Fibroblast of lung (primary cell): ENCODE measurements at places on chromosomes 4 and X.

DNA sequence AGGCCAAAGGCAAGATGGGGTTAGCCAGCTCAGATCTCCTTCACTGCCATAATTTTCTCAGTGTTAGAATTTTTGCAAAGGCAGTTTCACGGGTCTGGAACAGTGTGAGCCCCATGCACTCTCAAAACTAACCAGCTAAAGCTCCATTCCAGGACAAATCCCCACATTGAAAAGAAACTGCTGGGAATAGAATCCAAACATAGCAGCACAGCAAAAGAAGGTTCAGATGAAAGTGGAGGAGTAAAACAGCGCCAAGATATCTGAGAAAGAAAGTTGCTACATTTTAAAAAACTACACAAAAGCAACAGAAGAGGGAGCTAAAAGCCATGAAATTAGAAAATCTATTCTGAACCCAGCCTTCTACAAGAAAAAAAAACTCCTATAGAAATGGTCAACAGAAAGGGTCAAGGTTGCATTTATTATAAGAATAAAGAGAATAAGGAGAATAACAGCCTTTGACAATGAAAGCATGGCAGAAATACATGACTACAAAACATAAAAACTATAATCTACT is 39.6 kb upstream of the SLC7A3 start:
- DNase-seq = peak; percentile 36

DNA sequence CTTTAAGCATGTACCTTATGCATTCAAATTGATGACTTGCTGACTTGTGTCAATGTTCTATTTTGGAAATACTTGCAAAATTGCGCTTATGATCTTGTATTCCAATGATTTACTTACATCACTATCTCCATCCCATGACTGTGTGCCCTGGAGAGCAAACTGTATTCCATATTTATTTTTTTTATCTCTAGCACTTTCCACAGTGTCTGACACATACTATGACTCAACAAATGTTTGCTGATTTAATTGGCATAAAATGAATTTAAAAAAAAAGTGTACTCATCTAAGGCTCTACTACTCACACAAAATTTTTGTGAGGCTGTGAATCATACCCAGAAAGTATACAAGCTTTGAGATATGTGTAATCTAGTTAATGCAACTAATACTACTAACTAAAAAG is 1066.8 kb upstream of the ADGRL3 start:
- peak; percentile 79 for DNase-seq

DNA sequence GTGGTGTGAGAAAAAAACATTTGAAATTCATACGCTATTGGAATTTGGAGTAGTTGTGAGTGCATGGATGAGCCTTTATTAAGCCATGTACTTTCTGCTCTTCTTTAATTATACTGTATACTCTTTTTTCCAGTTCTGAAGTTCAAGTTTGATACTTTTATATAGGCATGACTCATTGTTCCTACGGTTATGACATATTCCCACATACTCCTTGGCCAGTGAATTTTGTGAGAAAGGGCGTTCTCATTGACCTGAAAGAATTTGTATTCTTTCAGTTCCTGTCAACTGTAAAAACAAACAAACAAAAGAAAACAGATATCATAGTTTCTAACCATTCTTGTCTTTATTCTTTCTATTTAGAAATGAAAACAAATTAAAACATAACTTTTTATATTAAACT is 407.3 kb downstream of the MAPK10 start:
- DNase-seq = peak; percentile 73

DNA sequence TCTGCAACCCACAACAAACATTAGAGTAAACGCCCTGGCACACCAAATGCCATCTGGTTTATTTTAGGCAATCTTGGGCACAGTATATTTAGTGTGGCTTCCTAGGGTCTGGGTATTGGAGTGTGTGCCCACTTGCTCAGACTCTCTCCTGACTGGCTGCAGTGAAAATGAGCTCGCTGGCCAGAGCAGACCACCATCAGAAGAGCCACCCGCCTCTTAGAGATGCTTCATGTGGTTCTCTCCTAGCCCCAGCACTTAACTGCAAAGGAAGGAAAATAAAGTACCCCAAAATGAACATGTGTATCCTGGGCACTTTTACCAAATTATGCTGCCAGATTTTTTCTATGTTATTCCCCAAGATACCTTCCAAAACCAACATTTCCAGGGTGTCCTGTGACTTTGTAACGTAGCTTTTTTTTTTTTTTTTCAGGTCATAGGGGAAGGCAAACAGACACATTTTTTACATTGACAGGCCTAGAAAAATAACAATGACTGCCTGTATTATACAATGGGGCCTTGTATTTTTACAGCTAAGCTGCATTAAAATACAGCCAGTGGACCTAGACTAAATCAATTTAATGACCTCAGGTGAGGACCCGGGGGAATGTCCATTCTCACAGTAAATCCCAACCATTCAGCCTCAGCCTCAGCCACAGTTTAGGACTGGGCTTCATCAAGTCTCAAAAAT is 193.7 kb downstream of the RASL11B start:
- peak; percentile 31 for DNase-seq

- DNase-seq = peak; percentile 82
Measured at GRCh38 chr4:24794916-24795665, at the start of gene SOD3. SOD3 (plus strand) TSS chr4:24795573; CDS start chr4:24799522, 3,949 bp downstream.

- no peak for DNase-seq
Measured at GRCh38 chrX:7485061-7485460, 337.1 kb upstream of the PUDP start.

DNA sequence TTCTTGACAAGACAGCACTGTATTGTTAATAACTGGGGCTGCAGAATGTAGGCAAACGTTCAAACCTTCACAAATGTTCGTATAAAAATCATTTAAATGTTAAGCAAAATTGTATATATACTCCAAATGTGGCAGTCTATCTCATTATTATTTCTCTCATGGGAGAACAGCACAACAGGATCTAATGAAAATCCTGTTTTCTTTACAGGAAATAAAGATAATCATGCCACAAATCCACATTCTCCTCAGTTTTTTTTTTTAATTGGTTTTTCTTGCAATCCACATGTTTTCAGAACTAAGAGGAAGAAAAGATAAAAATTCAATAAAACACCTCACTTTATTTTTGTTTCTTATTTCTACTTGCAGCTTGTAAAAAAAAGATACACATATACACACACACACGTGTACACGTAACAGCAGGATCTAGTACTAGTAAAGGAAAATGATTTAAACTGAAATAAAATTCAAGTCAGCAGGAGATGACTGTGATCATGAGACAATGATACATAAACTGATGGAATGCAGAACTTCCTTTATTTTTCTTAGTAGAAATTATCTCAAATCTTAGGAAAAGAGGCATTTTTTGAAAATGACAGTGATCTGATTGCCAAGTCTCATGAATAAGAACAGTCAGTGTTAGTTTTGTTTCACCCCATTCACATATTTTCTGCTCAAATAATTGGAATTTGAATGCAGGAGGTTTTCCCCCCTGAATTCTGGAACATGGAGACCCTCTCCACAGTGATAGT is 11.3 kb downstream of the APBB2 start:
- DNase-seq = peak; percentile 62

- DNase-seq = no peak
Measured at GRCh38 chr4:72394012-72394663, 174.9 kb downstream of the ADAMTS3 start.

GRCh38 chrX:15574017-15574416 is 26.7 kb downstream of the ACE2 start:
- DNase-seq = no peak

DNA sequence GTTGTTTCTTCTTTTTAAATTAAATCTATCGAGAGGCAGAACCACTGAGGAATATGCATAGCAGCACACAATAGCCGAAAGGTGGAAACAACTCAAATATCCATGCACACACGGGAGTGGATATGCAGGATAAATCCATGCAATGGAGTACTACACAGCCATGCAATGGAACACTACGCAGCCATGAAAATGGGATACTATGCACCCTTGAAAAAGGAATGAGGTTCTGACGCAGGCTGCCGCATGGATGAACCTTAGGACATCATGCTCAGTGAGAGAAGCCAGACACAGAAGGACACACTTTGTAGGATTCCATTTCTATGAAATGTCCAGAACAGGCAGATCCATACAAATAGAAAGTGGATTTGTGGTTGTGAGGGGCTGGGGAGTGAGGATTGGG is 18.4 kb upstream of the P2RY8 start:
- DNase-seq = no peak

GRCh38 chr4:140653718-140654494 is 85.1 kb upstream of the UCP1 start:
- peak; percentile 24 for DNase-seq

- no peak for DNase-seq
Measured at GRCh38 chr4:165379678-165380064, 863 bp downstream of the CPE start.

- DNase-seq = no peak
Measured at GRCh38 chrX:14029039-14029424, 660 bp downstream of the GEMIN8 start.

- no peak for DNase-seq
Measured at GRCh38 chrX:23271026-23271425, 63.6 kb upstream of the PTCHD1 start.

DNA sequence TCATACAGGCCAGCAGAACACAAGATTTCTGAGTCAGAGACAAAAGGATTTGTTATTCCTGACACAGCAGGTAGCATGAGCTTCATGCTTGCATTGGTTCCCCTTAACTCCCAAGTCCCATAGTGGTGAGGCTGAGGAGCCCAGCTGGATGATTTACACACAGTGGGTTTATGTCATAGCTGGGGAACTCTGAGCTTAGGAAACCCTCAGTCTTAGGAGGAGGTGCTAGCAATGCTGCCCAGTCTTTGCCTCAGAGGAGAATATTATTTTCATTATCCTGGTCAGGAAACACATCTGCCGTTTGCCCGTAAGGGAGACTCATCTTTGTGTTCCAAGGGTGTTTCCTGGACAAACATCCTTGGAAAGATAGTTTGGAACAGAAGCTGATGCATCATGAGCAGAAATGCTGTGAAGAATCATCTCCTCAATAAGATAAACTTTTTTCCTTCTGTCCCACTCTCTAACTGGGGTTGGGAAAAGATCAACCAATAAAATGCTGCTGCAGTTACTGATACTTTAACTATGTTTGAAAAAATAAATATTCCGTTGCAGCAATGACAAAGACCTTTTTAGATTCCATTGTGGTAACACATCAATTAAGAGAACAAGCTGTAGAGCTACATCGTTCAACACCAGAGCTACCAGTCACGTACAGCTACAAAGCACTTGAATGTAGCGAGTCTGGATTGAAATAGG is 146.8 kb downstream of the DCLK2 start:
- DNase-seq = peak; percentile 93

- peak; percentile 6 for DNase-seq
Measured at GRCh38 chr4:80831383-80832361, 198.8 kb upstream of the BMP3 start.

DNA sequence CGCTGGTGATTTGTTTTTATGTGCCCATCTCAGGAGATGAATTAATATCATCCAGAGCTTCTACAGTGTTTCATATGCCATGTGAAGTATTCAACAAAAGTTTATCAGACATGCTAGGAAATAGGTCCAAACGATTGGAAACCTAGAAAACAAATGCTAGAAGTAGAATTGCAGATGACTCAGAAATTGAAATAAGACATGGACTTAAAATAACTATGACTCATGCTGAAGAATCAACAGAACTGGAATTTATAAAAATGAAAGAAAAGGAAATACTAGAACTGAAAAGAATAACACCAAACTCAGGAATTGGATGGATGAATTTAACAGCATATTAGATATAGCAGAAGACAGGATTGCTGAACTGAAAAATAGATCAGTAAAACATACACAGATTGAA is 172.7 kb upstream of the GIMD1 start:
- DNase-seq = peak; percentile 63

DNA sequence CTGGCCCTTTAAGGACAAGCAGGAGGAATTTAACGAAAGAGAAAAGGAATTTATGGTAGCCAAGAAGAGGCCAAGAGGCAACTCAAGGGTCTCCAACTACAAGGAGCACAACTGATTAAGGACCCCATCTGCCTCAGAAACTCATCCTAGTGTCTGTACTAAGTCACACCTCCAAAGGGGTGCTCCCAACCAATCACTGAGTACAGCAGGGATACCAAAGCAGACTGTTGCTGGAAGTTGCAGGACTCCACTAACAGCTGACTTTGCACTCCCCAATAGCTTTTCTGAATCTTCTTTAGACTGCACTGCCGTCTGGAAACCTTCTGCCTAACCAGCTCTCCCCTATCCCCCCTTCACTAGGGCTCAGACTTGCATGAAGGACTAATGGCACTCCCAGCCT is 50.6 kb downstream of the ATP11C start:
- peak; percentile 20 for DNase-seq

DNA sequence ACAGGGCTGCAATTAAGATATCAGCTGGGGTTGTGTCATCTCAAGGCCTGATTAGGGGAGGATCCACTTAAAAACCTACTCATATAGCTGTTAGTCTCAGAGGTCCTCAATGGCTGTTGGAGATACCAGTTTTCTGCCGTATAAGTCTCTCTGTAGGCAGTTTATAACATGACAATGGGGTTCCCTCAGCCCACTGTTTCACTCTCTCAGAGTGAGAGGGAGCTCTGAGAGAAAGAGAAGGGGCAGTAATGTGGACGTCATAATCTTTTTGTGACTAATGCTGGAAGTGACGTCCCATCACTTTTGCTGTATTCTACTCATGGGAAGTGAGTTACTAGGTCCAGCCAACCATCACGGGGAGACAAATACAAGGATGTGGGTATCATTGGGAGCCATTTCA is 70.3 kb downstream of the STIM2 start:
- peak; percentile 12 for DNase-seq

- DNase-seq = no peak
Measured at GRCh38 chr4:79083406-79084010, 144.3 kb upstream of the PAQR3 start.

DNA sequence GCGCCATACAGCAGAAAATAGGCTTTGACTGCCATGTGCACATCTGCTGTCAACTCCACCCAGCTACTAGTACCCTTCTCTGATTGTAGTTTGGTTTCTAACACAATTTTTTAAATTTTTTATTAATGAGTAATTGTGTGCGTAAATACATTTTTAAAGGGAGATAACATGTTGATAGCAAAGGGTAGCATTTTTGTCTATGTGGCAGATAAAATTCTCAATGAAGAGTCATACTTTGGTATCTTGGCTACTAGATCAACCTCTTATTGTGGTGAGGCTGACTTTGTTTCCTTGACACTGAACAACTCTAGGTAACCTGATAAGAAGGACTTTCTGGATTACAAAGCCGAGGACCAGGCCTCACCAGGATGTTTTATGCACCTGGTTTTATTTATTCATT is 9.5 kb downstream of the ADH4 start:
- peak; percentile 47 for DNase-seq
